ENCODE measurements at places on chromosomes 4 and X.

- no peak for DNase-seq
Observed at GRCh38 chr4:107467461-107467860, 252.6 kb downstream of the PAPSS1 start.

DNA sequence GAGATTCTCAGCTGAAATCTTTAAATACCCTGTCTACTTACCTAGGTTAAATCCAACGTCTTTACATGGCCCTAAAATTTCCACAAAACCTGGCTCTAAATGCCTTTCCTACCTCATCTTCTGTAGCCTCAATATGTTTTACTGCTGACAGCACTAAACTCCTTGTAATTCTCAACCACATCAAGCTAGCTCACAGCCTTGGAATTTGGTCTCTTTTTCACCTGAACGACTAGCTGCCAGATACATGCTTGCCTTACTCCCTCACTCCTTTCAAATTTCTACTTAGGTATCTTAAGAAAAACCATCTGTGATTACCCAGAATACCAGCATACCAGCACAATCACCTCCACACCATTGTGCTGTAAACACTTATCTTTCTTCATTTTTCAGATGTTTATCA, 635.6 kb upstream of the PCDH10 start:
- DNase-seq, result no peak

DNA sequence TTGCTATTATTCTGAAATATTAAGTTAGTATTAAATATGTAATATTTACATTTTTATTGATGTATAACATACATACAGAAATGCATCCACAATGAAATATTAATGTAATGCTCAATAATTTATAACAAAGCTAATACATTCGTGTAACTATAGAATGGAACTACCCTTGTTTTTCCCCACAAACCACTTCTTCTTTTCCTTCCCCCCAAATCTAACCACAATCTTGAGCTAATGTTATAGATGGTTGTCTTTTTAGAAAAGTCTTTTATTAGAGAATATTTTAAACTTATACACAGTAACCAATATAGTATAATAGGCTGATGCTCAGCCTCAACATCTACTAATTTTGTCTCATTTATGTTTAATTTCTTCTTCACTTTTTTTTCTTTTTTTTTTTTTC, 4.5 kb upstream of the ZNF732 start:
- DNase-seq, result no peak

DNA sequence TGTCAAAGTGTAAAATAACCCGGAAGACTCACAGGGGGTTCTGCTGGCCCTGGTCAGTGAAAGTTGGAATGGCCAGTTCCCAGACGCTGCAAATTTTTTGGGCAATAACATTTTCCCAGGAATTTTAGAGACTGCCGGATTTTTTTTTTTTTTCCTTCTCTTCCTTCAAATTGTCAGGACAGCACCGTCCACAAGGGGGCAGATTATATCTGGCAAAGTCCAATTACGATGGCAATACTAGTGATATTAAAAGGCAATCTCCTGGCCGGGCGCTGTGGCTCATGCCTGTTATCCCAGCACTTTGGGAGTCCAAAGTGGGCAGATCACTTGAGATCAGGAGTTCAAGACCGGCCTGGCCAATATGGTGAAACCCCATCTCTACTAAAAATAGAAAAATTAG, 20.5 kb downstream of the SLC25A5 start:
- peak; percentile 16 for DNase-seq

Data from NCI-H1105 treated with DMSO at 0.1 percent for 48 hours (cell line).